ENCODE measurements at places on chromosomes 12 and 14.

GRCh38 chr14:22556021-22556989 is 32.7 kb downstream of the DAD1 start:
- DNase-seq: no peak

- no peak for DNase-seq
Measured at GRCh38 chr12:108399514-108399913, 60.4 kb upstream of the CMKLR1 start.

DNA sequence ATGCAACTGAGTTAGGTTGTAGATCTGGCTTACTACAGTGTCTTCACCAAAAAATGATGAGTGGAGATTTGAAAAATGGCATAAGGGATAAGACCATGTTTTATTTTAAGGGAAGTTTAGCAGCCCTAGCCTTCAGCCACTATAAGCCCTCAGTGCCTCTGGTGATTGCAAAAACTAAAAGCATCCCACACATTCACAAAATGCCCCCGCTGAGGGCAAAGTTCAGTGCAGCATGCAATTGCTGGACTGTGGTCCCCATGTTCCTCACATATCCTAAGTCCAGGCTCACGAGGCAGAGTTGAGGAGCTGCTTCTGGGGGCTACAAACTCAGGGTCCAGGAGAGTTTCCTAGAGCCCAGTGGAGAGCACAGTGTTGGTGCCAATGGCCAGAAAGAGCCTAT is 29.6 kb upstream of the NCOR2 start:
- no peak for DNase-seq

DNA sequence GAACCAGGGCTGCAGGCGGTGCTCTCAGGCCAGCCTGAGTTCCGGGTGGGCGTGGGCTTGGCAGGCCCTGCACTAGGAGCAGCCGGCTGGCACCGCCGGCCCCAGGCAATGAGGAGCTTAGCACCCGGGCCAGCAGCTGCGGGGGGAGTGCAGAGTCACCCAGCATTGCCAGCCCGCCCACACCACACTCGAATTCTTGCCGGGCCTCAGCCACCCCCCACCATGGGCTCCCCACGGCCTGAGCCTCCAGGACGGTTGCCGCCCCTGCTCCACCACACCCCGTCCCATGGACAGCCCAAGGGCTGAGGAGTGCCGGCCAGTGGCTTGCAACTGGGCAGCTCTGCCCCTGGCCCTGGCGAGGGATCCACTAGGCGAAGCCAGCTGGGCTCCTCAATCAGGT is 453.4 kb downstream of the TMTC2 start:
- DNase-seq: no peak
